Liver (tissue), 10 donors: ENCODE measurements at places on chromosomes 2 and 18. TPM values are rescaled to one million over a fixed set of nuclear protein-coding genes. Genes with fewer than 3 reads are reported as not detected.

- H3K4me1 ChIP-seq, result no peaks in the 10 kb centered on the region
- no peaks in the 10 kb centered on the region for H3K27me3 ChIP-seq
- no peak overlapping the region for H3K4me3 ChIP-seq
- no peak overlapping the region for H3K27ac ChIP-seq
- DNase-seq, result no peak
- H3K36me3 ChIP-seq, result peaks cover 40% of the 10 kb centered on the region
Observed at GRCh38 chr18:12336887-12337286, 28.8 kb downstream of the TUBB6 start.

GRCh38 chr2:80281049-80281448, 23.5 kb downstream of the LRRTM1 start:
- H3K27me3 ChIP-seq, result no peaks in the 10 kb centered on the region
- H3K4me1 ChIP-seq, result no peaks in the 10 kb centered on the region
- DNase-seq, result no peak
- H3K36me3 ChIP-seq, result no peaks in the 10 kb centered on the region
- H3K4me3 ChIP-seq, result no peak overlapping the region
- no peak overlapping the region for H3K27ac ChIP-seq

The CYBRD1 gene
- total RNA-seq, result 12.8 TPM

GRCh38 chr18:25058521-25058920, 293.4 kb downstream of the ZNF521 start:
- H3K27ac ChIP-seq, result no peak overlapping the region
- DNase-seq, result no peak
- no peaks in the 10 kb centered on the region for H3K36me3 ChIP-seq
- no peak overlapping the region for H3K4me3 ChIP-seq
- H3K4me1 ChIP-seq, result no peaks in the 10 kb centered on the region

The CYP26B1 gene
- total RNA-seq, result 1.8 TPM

DNA sequence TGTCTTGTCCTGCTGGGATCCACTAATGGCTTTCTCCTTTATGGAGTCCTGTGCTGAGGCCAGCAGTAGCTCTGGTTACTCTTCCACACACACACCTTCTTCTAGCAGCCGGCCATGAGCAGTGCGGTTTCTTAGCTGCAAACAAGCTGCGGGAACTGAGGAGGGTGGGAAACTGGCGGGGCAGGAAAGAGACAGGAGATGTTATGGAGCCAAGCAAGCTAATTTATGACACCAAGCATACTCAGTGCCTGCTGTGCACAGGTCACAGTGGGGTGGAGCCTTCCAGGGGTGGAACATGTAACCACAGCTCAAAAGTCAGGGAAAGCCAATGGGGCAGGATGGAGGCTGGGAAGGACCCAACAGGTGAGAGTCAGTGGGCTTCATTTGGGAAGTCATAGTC, 180.8 kb downstream of the FAM210A start:
- peaks cover 59% of the 10 kb centered on the region for H3K4me1 ChIP-seq
- H3K27me3 ChIP-seq, result no peaks in the 10 kb centered on the region
- no peak overlapping the region for H3K4me3 ChIP-seq
- no peaks in the 10 kb centered on the region for H3K36me3 ChIP-seq

GRCh38 chr2:150482667-150483400, 4.6 kb downstream of the RND3 start:
- no peaks in the 10 kb centered on the region for H3K27me3 ChIP-seq
- no peak overlapping the region for H3K4me3 ChIP-seq
- peak overlapping the region; percentile 9 for H3K27ac ChIP-seq
- H3K4me1 ChIP-seq, result peaks cover 54% of the 10 kb centered on the region
- no peak for DNase-seq

DNA sequence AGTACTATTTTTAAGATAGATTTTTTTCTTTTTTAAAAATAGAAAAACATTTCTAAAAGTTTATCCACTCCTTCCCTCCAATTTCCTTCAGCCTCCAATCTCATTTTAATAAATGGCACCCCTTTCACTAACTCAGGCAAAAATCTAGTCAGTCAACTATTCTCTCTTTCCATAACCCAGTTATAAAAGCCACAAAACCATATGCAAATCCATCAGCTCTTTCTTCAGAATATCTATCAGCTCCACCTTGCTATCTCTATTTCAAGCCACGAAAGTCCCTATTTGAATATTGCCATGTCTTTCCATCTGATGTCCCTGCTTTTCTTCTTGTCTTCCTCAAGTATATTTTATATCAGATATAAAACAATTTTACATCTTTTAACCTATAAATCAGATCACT, 397.1 kb downstream of the ERBB4 start:
- H3K36me3 ChIP-seq, result no peaks in the 10 kb centered on the region
- no peaks in the 10 kb centered on the region for H3K4me1 ChIP-seq
- no peaks in the 10 kb centered on the region for H3K27me3 ChIP-seq
- no peak overlapping the region for H3K4me3 ChIP-seq
- H3K27ac ChIP-seq, result no peak overlapping the region

The LPIN1 gene
- 27.4 TPM for total RNA-seq

DNA sequence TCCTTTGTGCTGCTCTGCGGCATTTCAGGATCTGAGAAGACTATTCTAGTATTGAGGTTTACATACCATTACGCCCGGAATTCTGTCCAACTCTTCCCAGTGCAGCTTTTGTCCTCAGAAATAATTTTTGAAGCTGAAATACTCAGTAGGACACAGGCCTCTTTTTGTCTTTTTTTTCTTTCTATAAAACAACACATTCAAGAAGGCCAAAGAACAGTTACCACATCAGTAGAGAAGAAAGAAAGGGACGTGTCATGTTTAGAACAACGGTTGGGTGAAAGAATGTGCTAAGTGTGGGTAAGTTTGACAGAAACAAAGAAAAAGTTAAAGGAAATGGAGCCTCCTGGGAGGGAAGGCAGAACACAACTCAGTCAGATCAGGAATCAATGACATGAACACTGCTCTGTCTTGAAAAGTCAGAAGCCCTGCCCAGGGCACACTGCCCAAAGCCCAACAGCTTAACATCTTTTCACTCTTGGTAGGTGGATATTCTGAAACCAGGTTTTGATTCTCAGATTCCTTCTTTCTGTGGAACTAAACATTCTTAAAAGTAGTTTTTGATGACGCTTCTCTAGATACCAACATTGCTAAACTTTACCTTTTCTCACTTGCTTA, 198.6 kb upstream of the CWC22 start:
- DNase-seq, result no peak
- no peaks in the 10 kb centered on the region for H3K27me3 ChIP-seq
- H3K4me3 ChIP-seq, result no peak overlapping the region
- H3K4me1 ChIP-seq, result no peaks in the 10 kb centered on the region
- H3K36me3 ChIP-seq, result no peaks in the 10 kb centered on the region

The ERMN gene
- total RNA-seq, result not detected

DNA sequence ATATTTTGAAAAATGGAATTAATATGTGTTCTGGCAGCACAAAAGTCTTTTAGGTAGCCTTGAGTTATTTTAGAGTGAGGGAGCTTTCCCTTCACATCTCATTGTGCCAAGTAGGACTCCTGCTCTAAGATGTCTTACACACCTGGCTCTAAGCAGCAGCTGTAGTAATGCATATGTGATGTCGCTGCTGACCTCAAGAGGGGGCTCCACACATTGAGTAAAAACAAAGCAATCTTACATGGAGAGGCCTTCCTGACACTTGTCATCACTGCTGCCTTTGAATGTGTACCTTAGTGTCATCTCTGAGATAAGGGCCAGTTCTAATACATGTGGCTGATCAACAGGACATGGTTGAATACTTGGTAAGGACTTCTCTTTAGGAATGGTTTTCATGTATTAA, 75.8 kb downstream of the ACTR3 start:
- no peaks in the 10 kb centered on the region for H3K27me3 ChIP-seq
- DNase-seq, result no peak
- H3K4me1 ChIP-seq, result peaks cover 6% of the 10 kb centered on the region
- no peaks in the 10 kb centered on the region for H3K36me3 ChIP-seq
- H3K27ac ChIP-seq, result no peak overlapping the region
